ENCODE measurements at places on chromosomes 13 and 19. TPM values are rescaled to one million over a fixed set of nuclear protein-coding genes. Genes with fewer than 3 reads are reported as not detected.

Gene PPM1N
- 0.48 TPM for total RNA-seq

Gene AP1M2
- 104 TPM for total RNA-seq

- H3K27me3 ChIP-seq = peaks cover 10% of the 10 kb centered on the region
- H3K36me3 ChIP-seq = no peaks in the 10 kb centered on the region
- no peak overlapping the region for H3K4me3 ChIP-seq
- H3K4me1 ChIP-seq = peaks cover 29% of the 10 kb centered on the region
- no peak overlapping the region for H3K27ac ChIP-seq
Measured at GRCh38 chr13:43141685-43142084, 118.3 kb downstream of the DNAJC15 start.

GRCh38 chr19:44772959-44773358, 4.7 kb upstream of the CBLC start:
- peaks cover 6% of the 10 kb centered on the region for H3K4me1 ChIP-seq
- no peak overlapping the region for H3K4me3 ChIP-seq
- no peaks in the 10 kb centered on the region for H3K36me3 ChIP-seq

GRCh38 chr19:49932731-49933131, 3.4 kb upstream of the NUP62 start:
- no peak overlapping the region for H3K27ac ChIP-seq
- peaks cover 13% of the 10 kb centered on the region for H3K4me1 ChIP-seq
- H3K4me3 ChIP-seq = no peak overlapping the region
- H3K27me3 ChIP-seq = peaks cover 4% of the 10 kb centered on the region
- peaks cover 18% of the 10 kb centered on the region for H3K36me3 ChIP-seq

- H3K36me3 ChIP-seq = no peaks in the 10 kb centered on the region
- no peak overlapping the region for H3K27ac ChIP-seq
- H3K4me1 ChIP-seq = no peaks in the 10 kb centered on the region
- H3K4me3 ChIP-seq = no peak overlapping the region
- DNase-seq = no peak
Measured at GRCh38 chr13:78383071-78383484, 220.3 kb downstream of the POU4F1 start.

DNA sequence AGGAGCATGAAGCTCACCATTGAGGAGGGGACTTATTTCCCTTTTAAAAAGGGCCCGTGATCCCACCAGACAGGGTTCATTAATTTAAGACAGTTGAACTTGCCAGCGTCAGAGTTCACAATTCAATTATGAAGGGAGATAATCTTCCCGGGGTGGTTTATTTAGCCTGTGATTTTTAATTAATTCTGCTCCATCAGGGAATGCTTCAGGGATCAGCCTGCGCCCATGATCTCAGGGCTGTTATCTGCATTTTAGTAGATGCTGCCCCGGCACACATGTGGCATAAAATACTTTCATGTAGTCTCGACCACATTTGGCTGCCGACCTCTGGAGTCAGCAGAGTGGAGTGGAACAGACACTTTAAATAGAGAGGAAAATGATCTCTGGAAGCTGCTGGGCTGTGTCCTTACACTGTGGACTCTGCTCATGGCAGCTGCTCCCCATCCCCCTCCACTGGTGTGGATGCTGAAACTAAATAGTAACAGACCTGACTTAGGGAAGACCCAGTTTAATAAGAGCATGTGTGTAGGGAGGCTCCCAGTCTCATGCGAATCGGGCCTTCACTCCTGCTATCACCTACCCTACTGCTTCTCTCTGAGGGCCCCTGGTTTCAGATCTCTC, 256.9 kb downstream of the TEX29 start:
- no peak overlapping the region for H3K27ac ChIP-seq
- H3K4me1 ChIP-seq = peaks cover 22% of the 10 kb centered on the region
- no peak for DNase-seq
- no peaks in the 10 kb centered on the region for H3K27me3 ChIP-seq
- no peak overlapping the region for H3K4me3 ChIP-seq
